ENCODE measurements at places on chromosomes 1 and 21.
A peak's percentile ranks its signal among the peaks of the same experiment; 100 is the strongest.

GRCh38 chr1:179175011-179175841 is 54.3 kb downstream of the ABL2 start:
- no peak for DNase-seq

DNA sequence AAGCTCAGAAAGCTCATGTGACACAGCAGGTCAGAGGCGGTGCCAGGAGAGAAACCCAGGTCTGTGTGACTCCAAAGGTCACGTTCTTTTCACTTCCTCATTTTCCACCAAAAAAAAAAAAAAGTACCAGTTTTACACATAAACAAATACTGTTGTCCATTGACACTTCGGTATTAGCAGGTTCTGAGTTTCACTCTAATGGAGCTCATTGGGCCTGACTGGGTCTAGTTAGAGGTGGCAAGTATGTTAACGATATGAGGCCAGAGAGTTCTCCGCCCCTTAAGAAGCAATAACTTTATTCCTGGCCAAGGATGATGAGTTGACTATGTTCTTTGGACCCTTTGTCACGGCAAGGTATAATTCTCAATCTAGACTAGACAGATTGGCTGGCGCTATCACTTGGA is 30.0 kb upstream of the SDE2 start:
- DNase-seq, result no peak

DNA sequence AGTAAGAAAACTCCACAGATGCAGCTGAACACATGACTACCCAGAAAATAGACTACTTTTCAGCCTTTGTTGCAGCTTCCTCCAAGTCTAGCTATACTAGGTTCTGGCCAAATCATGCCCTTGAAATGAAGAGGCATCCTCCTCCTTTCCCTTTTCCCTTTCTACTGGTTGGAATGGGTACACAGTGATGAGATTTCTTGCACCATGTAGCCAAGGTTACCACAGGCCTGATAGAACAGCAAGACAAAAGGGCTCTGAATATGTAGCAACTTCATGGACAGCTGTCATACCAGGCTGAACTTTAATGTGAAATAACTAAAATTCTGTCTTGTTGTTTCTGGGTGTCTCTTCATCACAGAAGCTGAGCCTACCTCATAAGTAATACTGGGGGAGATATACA is 146.5 kb downstream of the PDE4B start:
- DNase-seq, result no peak

- DNase-seq, result no peak
Measured at GRCh38 chr1:160580221-160580812, 1.0 kb upstream of the CD84 start.

- DNase-seq, result no peak
Measured at GRCh38 chr1:50228871-50229384, 120.2 kb downstream of the ELAVL4 start.

DNA sequence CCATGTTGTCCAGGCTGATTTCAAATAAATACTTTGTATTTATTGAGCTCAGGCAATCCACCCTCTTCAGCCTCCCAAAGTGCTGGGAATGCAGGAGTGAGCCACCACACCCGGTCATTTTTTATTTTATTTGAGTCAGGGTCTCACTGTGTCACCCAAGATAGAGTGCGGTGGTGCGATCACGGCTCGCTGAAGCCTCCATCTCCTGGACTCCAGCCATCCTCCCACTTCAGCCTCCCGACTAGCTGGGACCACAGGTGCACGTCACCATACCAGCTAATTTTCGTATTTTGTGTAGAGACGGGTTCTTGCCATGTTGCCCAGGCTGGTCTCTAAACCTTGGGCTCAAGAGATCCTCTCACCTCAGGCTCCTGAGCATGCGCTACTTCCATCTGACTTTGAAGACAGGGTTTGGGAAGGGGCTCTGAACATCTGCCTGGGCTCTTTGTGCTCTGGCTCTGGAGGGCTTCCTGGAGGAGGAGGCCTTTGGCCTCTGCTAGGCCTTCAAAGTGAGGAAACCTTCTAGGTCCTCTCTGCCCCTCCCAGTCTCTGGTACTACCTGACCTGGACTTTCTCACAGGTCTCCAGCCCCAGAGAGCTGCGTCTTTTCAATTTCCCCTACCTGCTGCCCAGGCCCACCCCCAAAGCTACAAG is 5.8 kb downstream of the HSPB7 start:
- no peak for DNase-seq

DNA sequence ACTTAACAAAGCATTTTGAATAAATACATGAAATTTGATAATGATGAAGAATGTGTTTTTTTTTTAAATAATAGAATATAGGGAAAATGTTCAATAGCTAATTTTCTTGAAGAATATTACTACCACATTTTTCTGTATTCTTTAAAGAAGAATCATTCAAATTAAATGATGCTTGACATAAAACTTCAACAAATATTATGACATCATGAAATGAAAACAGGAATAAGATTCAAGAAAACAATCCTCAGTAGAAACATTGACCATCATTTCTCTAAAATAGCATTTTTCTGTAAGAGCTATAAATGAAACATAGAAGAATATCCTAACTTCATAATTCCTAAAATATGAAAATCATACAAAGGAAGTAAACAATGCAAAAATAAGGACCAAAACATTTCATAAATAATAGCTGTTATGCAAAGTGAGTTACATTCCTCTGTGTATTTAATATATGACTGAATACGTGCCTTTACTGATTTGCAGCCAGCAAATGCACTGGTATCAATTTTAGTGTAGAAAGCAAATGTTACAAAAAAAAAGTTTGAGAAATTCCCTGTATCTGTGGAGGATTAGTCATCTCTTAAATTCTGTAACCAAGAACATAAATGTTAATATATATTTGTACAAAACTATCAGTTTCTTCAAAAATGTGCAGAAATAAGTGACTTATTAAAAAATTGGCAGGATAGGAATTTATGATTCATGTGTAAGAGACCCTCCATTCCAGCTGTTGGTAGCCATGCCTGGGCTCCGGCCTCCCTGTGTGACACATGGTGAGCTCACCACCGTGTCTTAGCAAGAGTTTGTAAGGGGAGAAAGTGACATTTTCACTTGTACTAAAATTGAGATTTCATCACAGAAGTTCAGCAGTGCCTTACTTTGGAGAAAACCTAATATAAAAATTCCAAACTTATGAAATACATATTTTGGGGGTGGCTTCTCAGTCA is 15.0 kb upstream of the PTPN14 start:
- no peak for DNase-seq

DNA sequence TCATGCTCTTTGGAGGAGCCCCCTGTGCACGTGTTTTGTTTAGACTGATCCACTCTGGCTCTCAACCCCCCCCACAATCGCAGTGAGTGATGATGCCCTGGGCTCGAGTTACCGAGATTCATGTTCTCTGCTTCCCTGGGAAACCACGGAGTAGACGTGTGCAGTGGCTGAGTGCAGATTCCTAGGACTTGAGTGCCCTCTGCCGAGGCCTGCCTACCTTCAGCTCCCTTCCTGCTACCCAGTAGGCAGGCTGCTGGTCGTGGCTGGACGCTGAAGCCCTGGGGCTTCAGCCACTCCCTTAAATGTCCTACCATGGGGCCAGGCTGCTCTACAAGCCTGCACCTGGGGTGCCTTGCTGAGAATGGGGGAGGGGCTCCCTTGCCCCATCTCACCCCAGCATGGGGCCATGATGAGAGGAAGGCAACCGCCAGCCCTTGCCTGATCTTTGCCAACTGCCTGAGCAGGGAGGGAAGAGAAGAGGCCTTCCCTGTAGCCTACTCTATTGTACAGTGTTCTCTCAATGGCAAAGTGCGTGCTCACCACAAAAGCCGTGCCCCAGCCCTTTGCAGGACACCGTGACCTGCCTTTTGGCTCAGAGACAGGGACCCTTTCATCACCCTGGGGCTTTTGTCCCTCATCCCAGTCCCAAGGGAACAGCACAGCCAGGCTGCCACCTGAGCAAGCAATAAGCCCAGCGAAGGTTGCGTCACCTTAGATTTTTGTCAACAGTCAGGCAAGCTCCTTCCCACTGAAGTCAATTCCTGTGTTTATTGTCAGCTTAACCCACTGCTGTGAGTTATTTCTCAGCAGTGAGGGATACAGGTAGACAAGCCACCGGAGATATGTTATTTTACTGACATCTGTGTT is 4.1 kb upstream of the GRIK3 start:
- DNase-seq, result no peak

DNA sequence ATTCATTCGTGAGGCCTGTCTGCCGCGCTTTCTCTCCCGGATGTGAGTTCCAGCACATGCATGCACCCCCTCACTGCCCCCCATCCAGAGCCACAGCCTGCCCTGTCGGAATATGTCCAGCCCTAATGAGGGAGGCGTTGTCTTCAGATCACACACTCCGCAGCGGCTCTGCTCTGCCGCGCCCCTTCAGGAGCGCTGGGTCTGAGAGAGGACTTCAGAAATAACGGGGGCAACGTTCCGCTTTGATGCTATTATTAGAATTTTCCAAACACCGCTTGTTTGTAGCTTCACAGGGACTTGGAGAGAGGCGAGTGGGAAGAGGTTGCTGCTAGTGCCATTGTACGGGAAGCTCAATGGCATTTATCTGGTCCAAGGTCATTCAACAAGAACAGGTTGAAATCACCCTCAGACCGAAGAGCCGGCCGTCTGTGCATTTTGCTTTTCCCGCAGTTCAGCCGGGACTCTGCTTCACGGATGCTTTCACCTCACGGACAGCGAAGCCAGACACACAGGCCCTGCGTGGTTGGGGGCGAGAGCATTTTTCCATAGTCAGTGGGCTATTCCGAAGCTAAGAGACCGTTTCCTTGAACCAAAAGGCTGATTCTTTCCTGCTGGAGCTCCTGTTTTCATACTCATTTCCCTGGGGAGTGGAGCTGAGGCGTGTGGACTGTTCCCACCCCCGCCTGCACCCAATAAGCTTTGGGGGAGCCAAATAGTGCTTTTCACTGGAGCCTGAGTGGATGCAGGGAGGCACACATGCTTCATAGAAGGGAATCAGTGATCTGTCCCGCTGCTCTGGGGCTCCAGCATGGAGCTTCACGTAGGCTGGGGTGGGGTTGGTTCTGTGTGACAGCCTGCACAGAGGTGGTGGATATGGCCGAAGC is 69.7 kb downstream of the GALNT2 start:
- no peak for DNase-seq

GRCh38 chr1:48040154-48040553 is 43.0 kb upstream of the TRABD2B start:
- DNase-seq, result no peak

DNA sequence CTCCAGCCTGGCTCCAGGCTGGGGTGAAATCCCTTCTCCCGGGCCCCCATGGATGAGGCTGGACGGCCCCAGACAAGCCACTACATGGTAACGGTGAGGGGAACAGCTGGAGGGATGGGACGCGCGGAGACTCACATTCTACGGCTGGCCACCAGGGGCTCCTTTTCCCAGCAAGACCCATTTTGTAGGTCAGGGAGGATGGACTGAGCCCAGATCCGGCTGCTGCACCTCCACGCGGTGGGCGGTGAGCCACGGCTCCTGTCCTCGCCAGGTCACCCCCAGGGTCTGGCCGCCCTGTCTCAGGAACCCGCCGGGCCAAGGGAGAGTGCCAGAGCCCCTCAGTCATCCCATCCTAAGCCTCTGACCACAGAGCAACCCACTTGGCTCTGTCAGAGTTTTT is 75.0 kb upstream of the ACTRT2 start:
- DNase-seq, result no peak

DNA sequence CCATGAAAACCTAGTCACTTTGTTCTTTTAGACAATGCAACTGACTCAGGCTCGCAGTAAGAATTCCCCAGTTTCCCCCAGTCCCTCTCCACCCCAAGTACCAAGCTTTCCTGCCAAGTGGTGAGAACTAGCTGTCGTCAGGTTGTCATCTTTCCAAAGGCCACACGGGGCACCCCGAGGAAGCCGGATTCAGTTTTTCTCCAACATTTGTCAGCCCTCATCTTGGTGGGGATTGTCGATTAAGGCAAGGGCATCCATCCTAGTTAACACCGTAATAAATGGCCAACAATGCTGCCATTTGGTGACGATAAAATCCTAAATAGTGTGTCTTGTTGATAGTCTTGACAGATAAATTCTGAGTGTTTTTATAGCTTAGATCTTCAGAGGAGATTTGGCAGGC is 55.9 kb upstream of the PROX1 start:
- DNase-seq, result no peak

- no peak for DNase-seq
Measured at GRCh38 chr1:33716976-33717688, 146.7 kb upstream of the HMGB4 start.

DNA sequence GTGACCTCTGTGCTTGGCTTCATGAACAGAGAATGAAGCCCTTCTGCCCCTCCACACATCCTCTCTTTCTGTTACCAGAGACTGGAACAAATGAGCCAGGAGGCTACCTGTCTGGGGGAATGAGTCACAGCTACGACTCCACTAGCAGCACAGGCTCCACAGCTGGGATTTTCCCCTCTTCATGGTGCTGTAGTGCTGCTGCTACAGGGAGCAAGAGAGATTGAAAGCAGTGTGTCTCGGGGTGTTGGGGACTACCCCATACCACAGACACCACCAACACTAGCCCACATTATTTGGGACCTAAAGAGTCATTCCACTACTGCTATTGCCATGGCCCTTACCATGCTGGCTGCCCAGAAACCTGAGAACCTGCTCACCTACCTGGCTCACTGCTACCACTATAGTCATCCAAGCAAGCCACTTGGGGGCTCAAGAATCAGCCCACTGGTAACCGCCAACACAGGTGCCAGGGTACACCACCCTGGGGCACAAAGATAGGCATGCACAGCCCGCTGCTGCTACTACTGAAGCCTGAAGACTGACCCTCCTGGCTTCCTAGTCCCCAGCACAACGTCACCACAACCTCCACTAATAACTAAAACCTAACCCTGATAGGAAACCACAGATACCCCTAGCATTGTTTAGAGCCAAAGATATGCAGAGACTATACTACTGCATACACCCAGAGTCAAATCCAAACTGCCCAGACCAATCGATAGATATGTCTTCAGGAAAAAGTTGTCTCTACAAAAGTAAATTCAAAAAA is 17.7 kb downstream of the CD1E start:
- no peak for DNase-seq

- peak; percentile 86 for DNase-seq
Measured at GRCh38 chr1:52365746-52366516, at the start of gene CC2D1B. CC2D1B (minus strand) TSS chr1:52366205; CDS start chr1:52364620, 1,585 bp downstream.

GRCh38 chr1:92708368-92708950 is 76.4 kb downstream of the EVI5 start:
- DNase-seq, result no peak

DNA sequence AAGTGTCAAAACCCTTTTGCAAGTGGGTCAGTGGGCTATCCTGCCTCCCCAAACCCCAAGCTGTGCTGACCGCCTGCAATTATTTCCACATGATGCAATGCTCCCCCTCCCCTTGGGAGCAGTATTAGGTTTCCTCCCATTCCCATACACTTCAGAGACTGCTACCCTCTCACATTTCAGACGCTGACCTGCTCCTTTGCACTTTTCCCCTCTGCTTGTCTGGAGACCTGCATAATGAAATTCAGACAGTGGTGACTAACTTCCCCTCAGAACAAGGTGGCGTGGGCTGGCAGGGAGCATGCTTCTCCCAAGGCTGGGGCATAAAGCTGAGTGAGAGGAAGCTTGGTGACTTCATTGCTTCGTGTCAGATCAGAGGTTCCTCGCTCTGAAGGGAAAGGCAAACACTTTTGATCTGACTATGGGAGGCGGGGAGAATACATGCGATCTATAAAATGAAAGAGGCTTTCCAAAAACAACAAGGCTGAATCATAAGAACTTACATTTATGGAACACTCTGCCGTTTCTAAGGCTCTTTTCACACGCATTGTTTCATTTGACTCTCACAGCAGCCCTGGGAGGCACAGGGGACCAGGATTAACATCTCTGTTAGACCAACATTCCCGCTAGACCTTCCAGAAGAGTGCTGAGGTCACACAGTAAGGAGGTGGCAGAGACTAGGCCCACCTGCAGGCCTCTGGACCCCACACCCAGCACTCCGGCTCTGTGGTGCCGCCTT is 27.5 kb upstream of the ROR1 start:
- no peak for DNase-seq

Measured in omental fat pad (tissue), 4 donors.